SK-N-SH (cell line): ENCODE measurements at places on chromosomes 3 and 15. TPM values are rescaled to one million over a fixed set of nuclear protein-coding genes. Genes with fewer than 3 reads are reported as not detected.
A peak's percentile ranks its signal among the peaks of the same experiment; 100 is the strongest.

DNA sequence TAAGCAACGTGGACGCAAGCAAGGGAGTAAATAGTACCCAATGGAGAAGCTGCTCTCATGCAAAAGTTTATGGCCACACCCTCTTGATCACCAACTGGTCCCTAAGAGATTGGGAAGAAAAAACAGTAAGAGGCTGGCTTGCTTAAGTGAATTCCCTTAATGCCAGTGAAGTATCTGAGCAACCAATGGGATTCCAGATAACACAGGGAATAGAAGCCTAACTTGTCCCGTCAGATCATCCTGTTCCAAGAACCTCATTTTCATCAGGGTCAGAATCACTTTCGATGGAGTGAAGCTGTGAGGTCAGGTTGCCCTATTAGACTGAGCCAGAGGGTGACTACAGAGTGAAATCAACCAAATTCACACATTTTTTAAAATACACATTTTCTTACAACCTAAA lies 104.3 kb downstream of the CD47 start:
- no peak for DNase-seq

DNA sequence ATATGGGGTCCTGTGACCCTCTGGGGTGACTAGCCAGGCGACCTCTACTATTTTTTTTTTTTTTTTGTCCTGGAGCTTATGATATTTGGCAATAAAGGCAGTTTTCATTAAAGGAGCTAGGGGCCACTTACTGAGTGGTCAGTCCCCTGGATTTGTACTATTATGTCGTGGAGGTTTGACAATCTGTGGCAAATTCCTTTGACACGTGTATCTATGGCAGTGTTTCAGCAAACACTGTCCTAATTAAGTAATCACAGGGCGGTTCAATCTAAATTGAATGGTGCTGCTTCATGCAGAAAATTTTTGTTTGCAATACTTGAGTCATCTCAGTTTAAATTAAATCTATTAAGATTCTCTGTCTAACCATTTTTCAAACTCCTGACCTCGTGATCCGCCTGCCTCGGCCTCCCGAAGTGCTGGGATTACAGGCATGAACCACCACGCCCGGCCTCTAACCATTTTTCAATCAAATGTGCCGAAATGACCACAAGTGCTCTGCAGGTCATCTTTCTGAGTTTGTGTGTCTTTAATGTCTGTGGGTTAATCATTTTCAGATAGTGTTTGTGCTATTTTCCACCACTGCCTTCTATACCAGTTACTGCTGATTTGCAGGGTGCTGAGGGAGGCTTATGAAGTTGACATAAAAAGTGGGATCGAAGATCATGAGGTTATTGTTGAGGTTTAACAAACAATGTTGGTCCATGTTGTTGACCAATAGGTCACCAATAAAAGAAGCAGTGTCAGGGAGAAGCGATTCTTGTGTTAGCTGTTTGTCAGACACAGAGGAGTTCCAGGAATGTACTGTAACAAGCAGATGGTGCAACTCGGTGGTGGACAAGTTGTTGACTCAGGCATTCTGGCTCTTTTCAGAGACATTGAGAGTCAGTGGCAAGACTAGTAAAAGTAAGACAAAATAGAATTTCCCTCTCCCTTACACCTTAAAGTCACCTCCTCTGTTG lies 18.6 kb upstream of the SLC2A2 start:
- DNase-seq, result no peak

DNA sequence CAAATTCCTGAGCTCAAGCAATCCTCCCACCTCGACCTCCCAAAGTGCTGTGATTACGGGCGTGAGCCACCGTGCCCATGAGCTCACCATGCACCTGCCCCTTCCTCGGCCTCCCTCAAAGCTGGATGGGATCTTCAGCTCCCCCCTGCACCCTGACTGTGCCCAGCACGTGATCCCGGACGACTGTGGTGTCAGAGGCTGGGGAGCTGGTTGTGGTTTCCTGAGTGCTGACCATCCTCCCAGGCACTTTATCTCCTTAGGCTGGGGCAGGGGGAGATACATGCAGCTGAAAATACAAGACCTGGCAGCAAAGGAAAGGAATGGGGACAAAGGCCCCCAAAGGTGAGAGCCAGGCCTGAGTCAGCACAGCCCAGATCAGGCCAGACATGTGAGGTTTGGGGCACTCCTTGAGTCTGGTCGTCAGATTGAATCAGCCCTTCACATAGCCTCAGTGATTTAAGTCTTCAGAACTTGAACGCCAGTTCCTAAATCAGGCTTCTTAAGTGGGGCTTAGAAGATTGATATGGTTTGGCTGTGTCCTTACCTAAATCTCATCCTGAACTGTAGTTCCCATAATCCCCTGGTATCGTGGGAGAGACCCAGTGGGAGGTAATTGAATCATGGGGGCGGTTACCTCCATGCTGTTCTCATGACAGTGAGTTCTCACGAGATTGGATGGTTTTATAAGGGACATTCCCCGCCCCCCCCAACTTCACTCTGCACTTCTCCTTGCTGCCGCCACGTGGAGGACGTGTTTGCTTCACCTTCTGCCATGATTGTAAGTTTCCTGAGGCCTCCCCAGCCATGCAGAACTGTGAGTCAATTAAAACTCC lies 35.8 kb downstream of the PRKCD start:
- peak; percentile 20 for DNase-seq

DNA sequence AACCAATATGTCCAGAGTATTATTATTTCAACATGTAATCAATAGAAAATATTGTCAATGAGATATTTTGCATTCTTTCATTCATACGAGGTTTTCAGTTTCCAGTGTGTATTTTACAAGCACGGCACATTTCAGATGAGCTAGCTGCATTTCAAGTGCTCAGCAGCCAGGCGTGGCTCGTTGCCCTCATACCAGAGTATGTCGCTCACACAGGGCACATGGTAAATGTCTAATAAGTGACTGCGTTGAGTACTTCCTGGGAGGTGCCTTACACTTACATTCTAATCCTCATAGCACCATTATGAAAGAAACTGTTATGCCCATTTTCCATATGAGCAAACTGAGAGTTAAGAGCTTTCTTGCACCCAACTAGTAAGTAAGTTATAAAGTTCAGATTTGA lies 47.4 kb downstream of the TMEM266 start:
- no peak for DNase-seq

GRCh38 chr3:153315781-153316180 lies 153.8 kb downstream of the RAP2B start:
- no peak for DNase-seq

MESP2 gene
- 0.21 and 0.31 TPM in 2 replicates for polyA plus RNA-seq

PFKFB4 gene
- polyA plus RNA-seq, result 5.7 and 6.7 TPM in 2 replicates

DNA sequence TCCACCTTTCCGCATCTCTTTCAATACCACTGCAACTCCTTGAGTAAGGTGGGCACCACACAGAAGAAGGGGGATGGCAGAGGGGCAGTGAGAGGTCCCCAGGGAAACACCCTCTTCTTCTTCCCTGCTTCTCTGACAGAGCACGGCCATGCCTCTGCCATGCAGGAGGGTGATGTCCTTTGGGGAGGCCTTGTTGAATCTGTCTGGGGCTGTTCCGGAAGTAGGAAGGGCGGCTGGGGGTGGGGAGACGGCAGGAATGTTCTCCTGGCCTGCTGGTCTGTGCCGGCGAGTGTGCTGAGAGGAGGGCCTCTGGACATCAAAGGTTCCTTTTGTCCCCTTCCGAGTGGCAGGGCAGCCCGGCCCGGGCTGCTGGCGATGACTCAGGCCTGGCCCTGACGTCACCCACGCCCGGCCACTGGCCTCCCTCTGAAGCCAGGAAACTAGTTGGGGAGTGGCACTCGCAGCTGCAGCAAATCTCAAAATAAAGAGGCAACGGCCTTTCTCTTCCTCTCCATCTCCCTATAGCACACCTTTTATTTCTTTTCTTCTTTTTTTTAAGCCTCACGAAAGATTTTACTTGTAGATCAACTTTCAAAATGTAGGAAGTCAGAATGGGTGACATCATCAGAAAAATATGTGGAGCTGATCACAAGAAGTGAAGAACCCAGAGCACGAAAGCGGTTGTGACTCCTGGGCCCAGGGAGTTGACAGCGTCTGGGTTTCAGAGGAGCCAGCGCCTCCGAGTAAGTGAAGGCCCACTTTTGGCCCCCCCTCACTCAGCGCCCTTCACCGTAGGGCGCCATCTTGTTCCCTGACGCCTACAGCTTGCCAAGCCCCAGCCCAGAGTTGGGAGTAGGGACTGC lies at the start of gene ZBTB38:
TSS of gene ZBTB38 (plus strand) at position 443 of the 863 bp plus-strand sequence. CDS start 73,885 bp downstream, outside the sequence.
- DNase-seq, result peak; percentile 16

DNA sequence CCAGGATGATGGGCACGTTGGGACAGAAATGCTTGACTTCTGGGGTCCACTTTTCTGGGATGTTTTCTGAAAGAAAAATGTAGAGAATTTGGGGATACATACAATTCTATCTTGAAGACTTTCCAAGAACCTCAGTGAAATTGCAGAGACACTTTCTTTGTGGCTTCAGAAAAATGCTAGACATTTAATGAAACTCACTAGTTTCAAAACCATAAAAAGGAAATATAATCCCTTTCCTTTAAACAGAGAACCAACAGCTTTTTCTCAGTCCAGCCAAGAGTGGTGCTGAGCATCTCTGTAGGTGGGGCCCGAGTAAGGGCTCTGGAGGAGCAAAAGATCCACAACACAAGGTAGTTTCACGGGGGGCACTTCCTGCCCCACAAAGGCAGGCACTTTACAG lies 4.4 kb upstream of the GPX1 start:
- DNase-seq, result no peak

DLEC1 gene
- polyA plus RNA-seq, result 0.02 TPM in 1 of 2 replicates, not detected in the other

EXD1 gene
- 0.02 and 0.07 TPM in 2 replicates for polyA plus RNA-seq

DNA sequence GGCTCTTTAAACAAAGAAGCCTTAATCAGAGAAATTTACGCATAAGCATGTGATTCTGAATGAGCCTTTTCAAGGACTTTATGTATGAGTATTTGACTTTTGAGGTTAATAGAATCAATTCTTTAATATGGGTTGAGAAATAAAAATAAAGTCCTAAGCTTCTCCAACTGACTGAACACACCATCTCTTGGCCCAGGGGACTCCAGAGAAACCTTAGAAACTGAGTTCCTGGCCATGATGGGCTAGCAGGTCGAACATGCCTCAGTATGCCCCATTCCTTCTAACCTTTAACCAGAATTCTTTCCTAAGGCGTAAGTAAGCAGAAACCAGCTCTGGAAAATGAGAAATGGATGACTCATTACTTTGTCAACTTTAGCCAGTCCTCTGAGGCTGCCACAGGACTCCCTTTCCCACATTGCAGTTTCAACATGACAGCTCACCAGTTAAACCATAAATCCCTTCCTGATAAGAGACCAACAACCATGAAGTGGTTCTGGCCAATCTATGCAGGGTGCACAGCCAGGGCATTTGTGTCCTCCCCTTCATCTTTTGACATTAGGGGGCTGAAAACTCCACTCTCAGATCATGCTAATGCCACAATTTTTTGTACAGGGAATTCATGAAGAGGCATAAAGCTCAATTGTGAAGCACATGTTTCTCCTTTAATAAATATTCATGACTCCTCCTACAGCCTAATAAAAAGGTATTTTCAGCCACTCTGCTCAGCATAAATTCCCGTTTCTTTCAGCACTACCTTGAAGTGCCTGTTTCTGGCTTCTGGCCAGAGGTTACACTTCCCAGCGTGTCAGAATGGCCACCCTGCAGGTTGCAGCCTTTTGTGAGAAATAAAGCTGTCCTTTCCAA lies 33.3 kb downstream of the TM4SF18 start:
- DNase-seq, result no peak

ENTPD3 gene
- polyA plus RNA-seq, result 0.02 and 0.05 TPM in 2 replicates

EMC7 gene
- 92.3 and 105 TPM in 2 replicates for polyA plus RNA-seq
